ENCODE measurements at places on chromosomes 12 and 14.

DNA sequence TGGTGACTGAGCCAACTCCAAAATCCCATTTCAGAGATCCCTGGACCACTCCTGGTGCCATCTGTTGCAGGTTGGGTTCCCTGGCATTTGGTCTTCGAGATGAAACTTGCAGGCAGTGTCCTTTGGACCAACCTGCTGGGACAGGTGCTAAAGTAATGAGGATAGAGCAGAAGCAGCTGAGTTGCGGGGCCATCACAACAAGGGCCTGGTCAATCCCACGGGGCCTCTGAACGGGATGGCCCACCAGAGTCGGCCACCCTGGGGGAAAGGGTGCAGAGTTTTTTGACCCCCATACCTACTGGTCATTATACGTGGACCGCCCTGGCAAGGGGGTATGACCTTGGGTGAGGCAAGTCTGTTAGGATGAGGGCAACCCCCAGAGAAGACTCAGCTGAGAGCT lies 39.3 kb downstream of the DLK1 start:
- H3K4me1 ChIP-seq = peaks cover 14% of the 10 kb centered on the region
- H3K4me3 ChIP-seq = no peak overlapping the region
- H3K27me3 ChIP-seq = peaks cover 5% of the 10 kb centered on the region

- H3K4me3 ChIP-seq = no peak overlapping the region
- H3K27me3 ChIP-seq = no peaks in the 10 kb centered on the region
- H3K36me3 ChIP-seq = peaks cover 2% of the 10 kb centered on the region
Measured at GRCh38 chr12:55940065-55940732, 9.2 kb downstream of the DGKA start.

GRCh38 chr14:97107080-97107479 lies 309.9 kb downstream of the VRK1 start:
- peak overlapping the region; percentile 85 for H3K27ac ChIP-seq
- H3K36me3 ChIP-seq = no peaks in the 10 kb centered on the region

DNA sequence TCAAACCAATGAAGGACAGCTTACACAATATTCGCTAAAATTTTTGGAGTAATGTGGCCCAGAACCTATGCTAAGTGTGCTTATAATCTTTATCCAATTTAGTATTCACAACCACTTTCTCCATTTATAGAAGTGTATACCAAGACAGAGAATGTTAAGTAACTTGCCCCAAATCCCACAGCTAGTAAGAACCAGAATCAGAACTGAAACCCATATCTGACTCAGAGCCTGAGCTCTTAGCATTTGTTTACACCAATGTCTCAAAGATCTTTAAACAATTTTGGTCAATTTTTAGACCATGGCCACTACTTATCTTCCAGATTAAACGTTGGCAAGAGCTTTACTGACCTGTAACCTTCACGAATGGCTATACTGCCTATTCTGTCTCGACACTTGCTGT lies 53.0 kb downstream of the PAPLN start:
- no peaks in the 10 kb centered on the region for H3K4me1 ChIP-seq
- H3K36me3 ChIP-seq = peaks cover 4% of the 10 kb centered on the region
- H3K27me3 ChIP-seq = no peaks in the 10 kb centered on the region
- H3K4me3 ChIP-seq = no peak overlapping the region
- no peak overlapping the region for H3K27ac ChIP-seq
- DNase-seq = no peak

Measured in HCT116 (cell line).